ENCODE measurements at places on chromosomes 1 and 21.

GRCh38 chr21:42768324-42769121, 110.8 kb downstream of the WDR4 start:
- DNase-seq: no peak

DNA sequence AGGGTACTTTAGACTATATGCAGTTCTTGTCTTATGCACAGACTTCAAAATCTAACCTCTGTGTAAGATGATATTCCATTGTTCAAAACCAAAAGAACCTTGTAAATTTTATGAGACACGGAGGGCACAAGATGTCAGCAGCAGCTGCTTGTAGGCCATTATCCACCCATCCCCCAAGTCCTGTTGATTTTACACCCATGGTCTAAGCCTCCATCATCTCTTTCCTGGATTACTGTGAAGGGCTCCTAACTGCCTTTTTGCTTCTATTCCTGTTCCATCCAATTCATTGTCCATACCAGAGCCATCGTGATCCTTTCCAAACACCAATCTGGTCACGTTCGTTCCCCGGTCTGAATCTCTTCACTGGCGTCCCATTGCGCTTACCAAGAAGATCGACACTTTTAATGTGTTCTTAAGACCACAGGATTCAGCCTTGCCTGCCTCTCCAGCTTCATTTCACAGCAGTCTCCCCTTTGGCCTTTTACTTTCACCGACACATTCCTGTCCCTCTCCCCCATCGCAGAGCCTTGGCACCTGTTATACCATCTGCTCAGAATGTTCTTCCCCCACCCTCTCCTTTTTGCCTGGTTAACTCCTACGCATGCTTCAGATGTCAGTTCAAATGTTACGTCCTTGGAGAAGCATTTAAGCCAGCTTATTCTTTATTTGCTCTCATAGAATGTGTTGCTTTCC, 107.3 kb upstream of the POU3F1 start:
- no peak for DNase-seq

- DNase-seq: no peak
These were observed 37.4 kb downstream of the NSL1 start for GRCh38 chr1:212754193-212754592.

GRCh38 chr1:113515498-113515897, 125.2 kb downstream of the MAGI3 start:
- no peak for DNase-seq
